ENCODE measurements at places on chromosomes 7 and 10. TPM values are rescaled to one million over a fixed set of nuclear protein-coding genes. Genes with fewer than 3 reads are reported as not detected.
A peak's percentile ranks its signal among the peaks of the same experiment; 100 is the strongest.

Gene ZNF736
- 16.0 TPM for total RNA-seq

Gene CFAP58
- 1.3 TPM for total RNA-seq

Gene PPP1R9A
- 12.0 TPM for total RNA-seq

Gene TFR2
- 2.1 TPM for total RNA-seq

Gene AFAP1L2
- total RNA-seq = 19.3 TPM

Gene MBL2
- not detected for total RNA-seq

Gene HMX3
- total RNA-seq = not detected

Gene SPDYE11
- total RNA-seq = not detected

Gene AP1S1
- 26.9 TPM for total RNA-seq

Gene SDHAF3
- 6.5 TPM for total RNA-seq

Gene PBLD
- total RNA-seq = 7.7 TPM

- H3K36me3 ChIP-seq = no peaks in the 10 kb centered on the region
- H3K4me3 ChIP-seq = no peak overlapping the region
- no peak overlapping the region for H3K27ac ChIP-seq
- no peak for DNase-seq
These were observed 847.0 kb downstream of the SORCS1 start for GRCh38 chr10:106317554-106317953.

DNA sequence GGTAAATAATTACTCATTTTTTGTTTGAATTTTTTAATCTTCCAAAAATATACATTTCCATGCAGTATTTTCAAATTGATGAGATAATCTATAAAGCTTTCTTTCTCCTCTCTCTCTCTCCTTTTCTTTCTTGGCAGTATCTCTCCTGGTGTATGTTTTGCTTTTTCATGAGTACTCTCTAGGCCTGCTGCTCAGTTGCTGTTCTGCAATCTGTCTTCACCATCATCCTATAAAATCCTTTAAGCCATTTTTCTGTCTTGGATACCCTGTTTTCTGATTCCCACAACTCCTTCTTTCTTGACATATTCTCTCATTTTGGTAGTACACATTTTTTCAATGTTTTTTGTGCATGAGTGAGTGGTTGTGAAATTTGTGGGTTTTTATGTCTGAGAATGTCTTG is 1558.1 kb upstream of the LRRTM3 start:
- H3K4me1 ChIP-seq = no peaks in the 10 kb centered on the region
- DNase-seq = no peak
- no peak overlapping the region for H3K4me3 ChIP-seq
- H3K27me3 ChIP-seq = no peaks in the 10 kb centered on the region
- no peak overlapping the region for H3K27ac ChIP-seq

GRCh38 chr10:6299234-6299633 is 96.5 kb downstream of the PFKFB3 start:
- H3K4me1 ChIP-seq = peaks cover 9% of the 10 kb centered on the region
- no peaks in the 10 kb centered on the region for H3K27me3 ChIP-seq
- H3K36me3 ChIP-seq = no peaks in the 10 kb centered on the region
- no peak for DNase-seq
- H3K4me3 ChIP-seq = no peak overlapping the region

DNA sequence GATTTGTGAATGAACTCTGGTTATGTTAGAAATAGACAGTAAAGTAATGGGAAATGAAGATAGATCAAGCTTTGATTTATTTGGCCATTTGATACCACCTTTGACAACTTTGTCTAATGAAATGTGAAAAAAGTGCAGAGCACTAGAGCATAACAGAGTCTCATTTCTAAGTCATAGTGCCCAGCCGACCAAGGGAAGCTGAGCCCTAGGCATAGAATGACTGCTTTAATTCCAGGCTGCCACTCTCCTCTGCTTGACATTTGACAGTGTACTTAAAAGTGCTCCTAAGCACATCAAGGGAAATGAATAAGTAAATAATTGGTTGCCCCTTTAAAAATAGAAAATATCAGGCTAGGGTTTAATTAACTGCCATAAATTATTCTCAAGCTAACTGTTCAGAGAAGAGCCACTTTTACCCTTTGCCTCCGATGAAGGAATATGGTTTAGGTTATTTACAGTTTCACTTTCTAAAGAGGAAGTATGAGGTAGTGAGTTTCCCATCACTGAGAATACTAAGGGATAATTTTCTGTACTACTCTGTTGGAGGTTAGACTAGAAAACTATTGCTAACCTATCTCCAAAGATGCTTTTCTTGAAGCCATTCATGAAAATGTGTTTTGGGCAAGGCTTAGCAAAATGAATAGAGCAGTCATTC is 591.6 kb downstream of the REEP3 start:
- no peaks in the 10 kb centered on the region for H3K4me1 ChIP-seq
- H3K27me3 ChIP-seq = no peaks in the 10 kb centered on the region
- H3K36me3 ChIP-seq = no peaks in the 10 kb centered on the region
- H3K4me3 ChIP-seq = no peak overlapping the region
- DNase-seq = no peak

DNA sequence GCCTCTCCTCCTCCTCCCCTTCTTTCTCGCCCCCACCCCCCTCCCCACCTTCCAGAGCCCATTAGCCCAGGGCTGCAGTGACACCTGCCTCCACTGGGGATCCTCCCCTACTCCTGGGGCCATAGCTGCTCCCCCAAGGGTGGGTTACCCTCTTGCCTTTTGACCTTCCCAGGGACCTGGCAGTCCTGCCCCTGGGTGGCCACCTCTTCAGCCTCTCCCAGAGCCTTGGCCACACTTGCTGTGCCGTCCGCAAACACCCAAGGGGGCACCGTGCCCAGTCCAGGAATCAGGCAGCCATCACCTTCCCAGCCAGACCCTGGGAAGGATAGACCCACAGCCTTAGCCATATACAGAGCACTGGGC is 19.8 kb upstream of the CLDN4 start:
- H3K36me3 ChIP-seq = no peaks in the 10 kb centered on the region
- H3K4me3 ChIP-seq = no peak overlapping the region
- peak; percentile 36 for DNase-seq
- H3K27ac ChIP-seq = no peak overlapping the region
- H3K27me3 ChIP-seq = no peaks in the 10 kb centered on the region
- H3K4me1 ChIP-seq = no peaks in the 10 kb centered on the region

DNA sequence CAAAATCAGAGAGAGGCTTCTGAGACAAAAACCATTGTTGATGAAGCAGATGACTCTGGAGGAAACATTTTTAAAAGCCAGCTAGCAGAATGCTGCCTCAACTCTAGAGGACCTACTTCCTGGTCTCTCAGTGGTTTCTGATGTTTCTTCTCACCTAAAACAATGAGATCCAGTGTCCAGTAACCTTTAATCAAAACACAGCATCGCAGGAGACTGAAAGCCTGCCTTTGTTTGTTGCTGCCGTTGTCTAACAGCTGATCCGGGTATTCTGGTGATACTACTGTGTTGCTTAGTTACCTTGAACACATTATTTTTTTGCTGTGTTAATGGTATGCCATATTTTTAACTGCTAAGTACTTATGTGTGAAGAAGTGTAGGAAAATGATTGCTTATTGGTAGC is 70.9 kb downstream of the WIPF3 start:
- H3K4me3 ChIP-seq = no peak overlapping the region
- H3K27ac ChIP-seq = no peak overlapping the region
- H3K36me3 ChIP-seq = no peaks in the 10 kb centered on the region
- no peaks in the 10 kb centered on the region for H3K27me3 ChIP-seq
- no peak for DNase-seq
- H3K4me1 ChIP-seq = no peaks in the 10 kb centered on the region

GRCh38 chr10:79111427-79111826 is 42.7 kb downstream of the ZMIZ1 start:
- DNase-seq = no peak
- H3K4me1 ChIP-seq = no peaks in the 10 kb centered on the region
- no peaks in the 10 kb centered on the region for H3K27me3 ChIP-seq
- H3K36me3 ChIP-seq = no peaks in the 10 kb centered on the region
- no peak overlapping the region for H3K27ac ChIP-seq

DNA sequence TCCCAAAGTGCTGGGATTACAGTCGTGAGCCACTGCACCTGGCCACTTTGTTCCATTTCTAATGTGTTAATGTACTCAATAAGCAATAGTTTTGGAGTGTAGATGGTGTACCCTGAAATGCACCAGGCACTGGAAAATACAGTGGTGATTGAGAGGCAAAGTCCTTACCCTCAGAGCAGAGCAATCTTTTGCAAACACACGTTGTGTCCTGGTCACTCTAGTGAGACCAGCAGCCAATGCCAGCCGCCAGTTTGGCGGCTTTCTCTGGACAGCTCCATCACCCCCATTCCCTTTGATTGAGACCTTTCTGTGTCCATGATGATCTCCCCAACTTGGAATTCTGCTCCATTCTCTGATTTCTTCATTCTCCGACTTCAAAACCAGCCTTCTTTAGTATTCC is 231.3 kb downstream of the GALNT17 start:
- no peak overlapping the region for H3K4me3 ChIP-seq
- DNase-seq = no peak
- H3K36me3 ChIP-seq = no peaks in the 10 kb centered on the region
- H3K27ac ChIP-seq = no peak overlapping the region
- H3K27me3 ChIP-seq = no peaks in the 10 kb centered on the region

DNA sequence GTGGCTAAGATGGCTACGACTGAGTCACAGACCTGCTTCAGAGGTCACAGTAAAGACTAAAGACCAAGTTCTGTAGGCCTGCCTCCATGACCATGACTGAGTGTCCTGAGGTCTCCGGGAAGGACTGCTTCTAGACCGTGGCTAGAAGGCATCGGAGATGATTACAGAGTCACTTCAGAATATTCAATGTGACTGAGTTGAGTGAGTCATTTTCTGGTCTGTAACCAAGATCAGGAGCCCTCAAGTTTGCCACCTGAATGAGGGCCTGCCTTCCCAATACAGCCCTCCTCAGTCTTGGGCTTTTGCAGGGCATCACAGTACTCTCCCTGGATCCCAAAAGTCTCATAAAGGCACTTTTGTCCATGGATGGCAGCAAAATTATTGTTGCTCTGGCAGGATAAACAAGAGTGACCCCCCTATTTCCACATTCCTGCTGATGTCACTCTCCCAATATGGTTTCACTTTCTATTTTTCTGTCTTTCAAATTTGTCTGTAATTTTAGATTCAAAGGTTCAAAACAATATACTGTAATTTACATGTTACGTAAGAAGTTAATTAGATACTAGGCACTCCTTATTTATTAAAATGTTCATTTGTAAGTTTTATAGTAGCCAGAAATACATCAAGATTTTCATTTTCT is 47.7 kb upstream of the ZNF92 start:
- no peak overlapping the region for H3K4me3 ChIP-seq
- no peak for DNase-seq
- H3K36me3 ChIP-seq = no peaks in the 10 kb centered on the region

GRCh38 chr10:68442971-68443370 is 28.8 kb downstream of the DNA2 start:
- H3K27ac ChIP-seq = no peak overlapping the region
- no peak for DNase-seq
- no peak overlapping the region for H3K4me3 ChIP-seq
- H3K27me3 ChIP-seq = no peaks in the 10 kb centered on the region
- no peaks in the 10 kb centered on the region for H3K36me3 ChIP-seq

DNA sequence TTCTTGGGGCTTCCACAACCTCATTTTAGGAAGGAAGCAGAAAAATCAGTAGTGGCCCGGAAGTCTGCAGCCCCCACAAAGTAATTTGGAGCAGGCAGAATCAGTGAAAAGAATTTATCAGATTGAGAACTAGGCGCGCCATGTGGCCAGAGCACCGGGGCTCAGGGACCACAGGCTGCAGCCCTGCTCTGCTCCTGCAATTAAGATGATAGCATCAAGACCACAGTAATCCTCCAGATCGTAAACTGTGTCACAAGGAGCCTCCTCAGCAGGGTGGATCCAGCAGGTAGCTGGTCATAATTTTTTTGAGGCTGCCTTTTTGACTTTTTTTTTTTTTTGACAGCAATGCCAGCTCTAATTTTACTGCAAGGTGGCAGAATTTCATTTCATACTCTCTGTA is 209.0 kb upstream of the ZMIZ1 start:
- no peaks in the 10 kb centered on the region for H3K4me1 ChIP-seq
- no peak overlapping the region for H3K27ac ChIP-seq
- no peak overlapping the region for H3K4me3 ChIP-seq
- no peaks in the 10 kb centered on the region for H3K36me3 ChIP-seq

- H3K36me3 ChIP-seq = no peaks in the 10 kb centered on the region
- H3K4me1 ChIP-seq = peaks cover 6% of the 10 kb centered on the region
- no peak overlapping the region for H3K4me3 ChIP-seq
- DNase-seq = no peak
These were observed 317.8 kb downstream of the SNX13 start for GRCh38 chr7:17622451-17622850.

DNA sequence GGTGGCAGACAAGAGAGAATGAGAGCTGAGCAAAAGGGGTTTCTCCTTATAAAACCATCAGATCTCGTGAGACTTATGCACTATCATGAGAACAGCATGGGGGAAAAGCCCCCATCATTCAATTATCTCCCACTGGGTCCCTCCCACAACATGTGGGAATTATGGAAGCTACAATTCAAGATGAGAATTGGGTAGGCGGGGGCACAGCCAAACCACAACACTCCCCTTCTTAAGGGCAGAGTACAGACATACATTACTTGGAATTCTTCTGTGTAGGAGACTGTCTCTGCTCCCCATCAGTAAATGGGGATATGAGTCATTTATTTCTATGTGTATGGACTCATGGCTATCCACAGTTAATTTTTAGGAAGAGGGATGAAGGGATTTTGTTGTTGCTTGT is 31.2 kb downstream of the FAM171A1 start:
- no peaks in the 10 kb centered on the region for H3K4me1 ChIP-seq
- no peaks in the 10 kb centered on the region for H3K36me3 ChIP-seq
- no peak overlapping the region for H3K27ac ChIP-seq
- no peak for DNase-seq
- no peaks in the 10 kb centered on the region for H3K27me3 ChIP-seq

GRCh38 chr10:6301488-6302075 is 98.8 kb downstream of the PFKFB3 start:
- H3K4me1 ChIP-seq = peaks cover 5% of the 10 kb centered on the region
- no peak for DNase-seq
- no peaks in the 10 kb centered on the region for H3K27me3 ChIP-seq
- no peaks in the 10 kb centered on the region for H3K36me3 ChIP-seq

GRCh38 chr10:34061841-34062240 is 727.4 kb upstream of the NRP1 start:
- H3K4me1 ChIP-seq = no peaks in the 10 kb centered on the region
- no peak for DNase-seq
- no peaks in the 10 kb centered on the region for H3K36me3 ChIP-seq
- no peak overlapping the region for H3K4me3 ChIP-seq
- H3K27ac ChIP-seq = no peak overlapping the region

DNA sequence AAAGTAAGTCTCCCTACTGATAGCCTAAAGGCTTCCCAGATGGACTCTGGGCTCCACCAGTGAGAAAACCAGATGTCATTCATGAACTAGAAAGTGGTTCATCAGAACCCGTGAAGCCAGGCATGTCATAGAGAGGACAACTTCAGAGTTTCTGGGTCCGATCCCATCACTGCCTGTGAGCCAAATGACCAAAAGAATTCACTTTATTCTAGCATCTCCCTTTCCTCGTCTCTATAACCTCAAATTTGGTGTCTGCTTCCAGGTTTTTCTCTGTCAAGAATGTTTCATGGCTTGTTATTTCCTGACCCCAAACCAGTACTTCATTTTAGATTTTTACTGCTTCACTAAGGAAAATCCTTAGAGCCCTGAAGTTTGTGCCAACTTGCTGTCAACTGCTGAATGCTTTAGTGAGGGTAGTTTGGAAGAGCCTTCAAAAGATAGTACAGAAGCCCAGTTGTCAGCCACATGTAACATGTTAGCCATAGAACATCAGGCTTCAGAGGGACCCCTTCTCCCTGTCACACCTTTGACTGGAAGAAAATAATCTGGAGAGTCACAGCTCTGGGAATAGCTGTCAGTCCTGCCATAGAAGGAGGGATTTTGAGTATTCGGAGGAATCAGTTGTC is 34.0 kb downstream of the ITGB8 start:
- H3K27me3 ChIP-seq = no peaks in the 10 kb centered on the region
- no peaks in the 10 kb centered on the region for H3K4me1 ChIP-seq
- no peak for DNase-seq
- H3K4me3 ChIP-seq = no peak overlapping the region
- no peak overlapping the region for H3K27ac ChIP-seq
